ENCODE measurements at places on chromosomes 11 and 22.

DNA sequence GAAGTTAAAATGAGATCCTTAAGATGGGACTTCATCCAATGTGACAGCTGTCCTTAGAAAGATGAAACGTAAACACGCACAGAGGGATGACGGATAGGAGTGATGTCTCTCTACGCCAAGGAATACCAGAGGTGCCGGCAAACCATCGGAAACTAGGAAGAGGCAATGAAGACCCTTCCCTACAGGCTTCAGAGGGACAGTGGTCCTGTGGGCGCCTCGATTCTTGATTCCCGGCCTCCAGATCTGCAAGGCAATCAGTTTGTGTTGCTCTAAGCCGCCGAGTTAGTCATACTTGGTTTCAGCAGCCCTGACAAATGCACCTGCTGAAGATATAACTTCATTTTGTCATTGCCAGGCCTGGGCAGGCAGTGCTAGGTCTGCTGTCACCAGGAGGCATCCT is 1455.1 kb downstream of the TBC1D22A start:
- DNase-seq = no peak

- DNase-seq = no peak
Observed at GRCh38 chr11:117313828-117314768, 2.0 kb downstream of the BACE1 start.

- no peak for DNase-seq
Observed at GRCh38 chr11:17452668-17453067, 24.0 kb downstream of the ABCC8 start.

GRCh38 chr11:64647019-64647779 is 56.2 kb downstream of the SLC22A12 start:
- DNase-seq = no peak

DNA sequence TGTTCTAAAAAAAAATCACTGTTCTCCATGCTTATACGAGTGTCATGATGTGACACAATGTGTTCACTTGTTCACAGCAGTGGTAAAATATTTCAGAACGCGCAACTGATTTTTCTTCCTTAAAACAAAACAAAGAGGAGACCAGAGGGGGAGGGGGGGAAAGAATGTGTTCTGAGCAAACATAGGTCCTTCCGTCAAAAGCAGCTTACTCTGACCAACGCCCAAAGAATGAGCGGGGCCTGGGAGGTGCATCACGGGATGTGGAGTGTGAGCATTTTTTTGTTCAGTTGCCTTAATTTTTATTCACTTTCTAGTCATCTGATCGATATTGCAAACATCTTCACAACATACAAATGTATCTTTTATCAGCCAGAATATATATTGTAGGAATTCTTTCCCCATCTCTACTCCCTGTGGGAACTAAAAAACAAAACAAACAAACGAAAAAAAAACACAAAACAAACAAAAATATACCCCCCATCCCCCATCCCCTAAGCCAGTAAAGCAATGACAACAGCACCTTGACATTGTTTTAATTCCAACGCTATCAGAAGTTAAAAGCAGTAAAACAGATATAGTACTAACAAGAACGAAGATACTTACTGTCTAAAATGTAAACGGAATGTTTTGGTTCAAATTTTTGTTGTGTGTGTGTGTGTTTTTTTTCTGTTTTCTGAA is 43.3 kb downstream of the BDNF start:
- no peak for DNase-seq

GRCh38 chr11:103877221-103877620 is 159.2 kb upstream of the DDI1 start:
- DNase-seq = no peak

- peak; percentile 13 for DNase-seq
Observed at GRCh38 chr11:64970731-64971151, 1.2 kb downstream of the MAJIN start.

DNA sequence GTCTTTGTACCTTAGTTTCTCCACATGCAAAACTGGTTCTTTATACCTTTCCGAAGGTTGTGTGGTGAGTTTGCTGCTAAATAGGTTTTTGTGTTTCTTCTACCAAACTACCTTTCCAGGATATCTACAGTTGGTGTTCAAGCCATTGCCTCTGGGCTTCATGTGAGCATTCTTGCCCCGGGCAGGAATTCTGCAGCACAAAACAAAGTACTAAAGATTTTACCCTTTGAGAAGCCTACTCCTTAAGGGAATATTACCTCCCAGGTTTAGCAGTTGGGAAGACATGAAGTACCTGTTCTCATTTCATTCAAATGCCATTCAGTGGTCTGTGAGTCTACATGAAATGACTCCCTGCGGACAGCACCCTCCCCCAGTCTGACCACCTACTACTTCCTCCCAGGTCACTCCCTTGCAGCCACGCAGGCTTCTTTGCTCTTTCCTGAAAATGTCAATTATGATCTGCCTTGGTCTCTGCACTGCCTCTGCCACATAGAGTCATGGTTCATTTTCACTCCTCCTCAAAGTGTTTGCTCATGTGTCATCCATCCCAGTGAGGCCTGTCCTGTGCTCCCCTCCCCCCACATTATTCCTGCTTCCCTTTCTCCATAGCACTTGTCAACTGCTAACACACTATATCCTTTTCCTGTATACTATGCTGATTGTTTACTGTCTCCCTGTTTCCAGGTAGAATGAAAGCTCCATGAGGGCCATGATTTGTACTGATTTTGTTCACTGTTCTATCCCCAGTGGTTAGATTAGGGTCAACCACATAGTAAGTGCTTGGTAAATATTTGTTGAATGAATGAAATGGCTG is 36.9 kb downstream of the PACS1 start:
- no peak for DNase-seq

DNA sequence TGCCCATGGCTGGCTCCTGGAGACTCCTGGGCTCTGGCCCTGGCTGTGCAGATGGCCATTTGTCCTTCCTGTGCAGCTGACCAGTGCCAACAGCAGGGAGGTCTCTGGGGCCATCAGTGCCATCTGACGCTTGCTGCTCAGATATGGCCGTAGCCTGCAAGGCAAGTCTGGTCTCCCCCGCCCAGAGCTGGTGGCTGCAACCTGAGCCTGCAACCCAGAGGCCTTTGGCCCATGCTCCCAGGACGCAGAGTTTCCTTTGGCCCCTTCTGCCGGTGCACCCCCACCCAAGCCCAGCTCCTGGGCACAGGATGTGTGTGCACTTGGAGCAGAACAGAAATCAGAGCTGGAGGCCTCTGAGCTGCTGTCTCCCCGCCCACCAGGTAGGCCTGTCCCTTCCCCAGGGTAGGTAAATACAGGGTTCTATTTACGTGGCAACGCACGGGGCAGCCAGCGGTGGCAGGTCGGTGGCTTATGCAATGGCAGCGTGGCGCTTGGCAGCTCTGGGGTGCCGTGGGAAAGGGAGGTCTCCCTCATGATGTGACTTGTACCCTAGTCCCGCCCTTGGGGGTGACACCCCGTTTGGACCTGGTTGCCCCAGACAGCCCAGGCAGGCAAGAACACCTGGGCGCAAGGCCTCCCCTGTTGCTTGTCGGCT is 21.0 kb upstream of the MYEOV start:
- DNase-seq = no peak

DNA sequence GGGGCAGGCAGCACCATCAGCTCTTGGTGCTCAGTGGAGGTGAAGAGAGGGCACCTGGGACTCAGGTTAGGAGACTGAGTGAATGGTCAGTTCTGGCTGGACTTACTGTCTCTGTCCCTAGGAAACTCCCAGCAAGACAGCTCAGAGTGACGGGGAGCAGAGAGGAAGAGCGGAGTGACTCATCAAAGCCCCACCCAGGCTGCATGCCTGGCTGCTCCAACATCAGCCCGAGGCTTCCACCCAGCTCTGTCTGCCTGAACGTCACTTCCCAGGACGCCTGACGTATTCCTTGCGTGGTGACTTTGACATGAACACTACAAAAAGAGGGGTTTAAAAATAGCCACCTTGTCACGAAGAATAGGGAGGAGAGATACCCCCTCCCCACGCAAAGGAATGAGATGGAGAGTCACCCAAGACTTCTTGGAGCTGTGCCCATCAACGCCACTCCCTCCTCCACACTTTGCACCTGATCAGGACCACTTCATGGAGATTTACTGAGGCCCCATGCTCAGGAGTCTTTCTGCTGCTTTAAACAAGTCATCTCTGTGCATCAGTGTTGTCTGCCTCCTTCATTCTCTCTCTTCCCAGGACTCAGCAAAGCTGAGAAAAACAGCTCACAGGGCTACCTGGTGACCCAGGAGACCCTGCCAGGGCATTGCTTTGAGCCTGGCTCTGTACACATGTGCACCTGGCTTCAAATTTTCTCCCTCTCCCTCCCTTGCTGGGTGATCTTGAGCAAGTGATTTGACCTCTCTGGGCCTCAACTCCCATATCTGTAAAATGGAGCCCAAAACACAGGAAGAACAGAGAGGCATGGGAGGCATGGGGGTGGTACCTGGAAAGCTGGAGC is 83.1 kb downstream of the MN1 start:
- no peak for DNase-seq

GRCh38 chr11:111632516-111633220 is 30.4 kb downstream of the SIK2 start:
- no peak for DNase-seq

- no peak for DNase-seq
Observed at GRCh38 chr11:134020598-134020997, 48.3 kb upstream of the JAM3 start.

DNA sequence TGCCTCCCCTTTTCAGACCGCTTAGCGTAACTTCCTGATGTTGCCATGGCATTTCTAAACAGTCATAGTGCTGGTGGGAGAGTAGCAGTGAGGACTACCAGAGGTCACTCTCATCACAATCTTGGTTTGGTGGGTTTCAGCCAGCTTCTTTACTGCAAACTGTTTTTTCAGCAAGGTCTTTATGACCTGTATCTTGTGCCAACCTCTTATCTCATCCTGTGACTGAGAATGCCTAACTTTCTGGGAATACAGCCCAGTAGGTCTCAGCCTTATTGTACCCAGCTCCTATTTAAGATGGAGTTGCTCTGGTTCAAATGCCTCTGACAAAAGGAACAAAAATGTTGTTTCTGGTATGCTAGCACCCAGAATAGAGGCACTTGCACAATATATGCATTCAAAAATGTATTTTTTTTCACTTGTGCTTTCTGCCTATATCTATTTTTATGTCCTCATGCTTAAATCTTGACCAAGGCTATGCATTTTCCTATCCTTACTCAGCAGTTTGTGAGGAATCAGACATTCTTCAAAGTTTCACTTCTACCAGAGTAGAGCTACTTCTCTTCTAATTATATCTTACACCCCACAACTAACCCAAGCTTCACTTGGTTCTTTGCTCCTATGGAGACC is 16.1 kb upstream of the OR51M1 start:
- no peak for DNase-seq

GRCh38 chr11:92477686-92478085 is 253.1 kb downstream of the FAT3 start:
- no peak for DNase-seq

DNA sequence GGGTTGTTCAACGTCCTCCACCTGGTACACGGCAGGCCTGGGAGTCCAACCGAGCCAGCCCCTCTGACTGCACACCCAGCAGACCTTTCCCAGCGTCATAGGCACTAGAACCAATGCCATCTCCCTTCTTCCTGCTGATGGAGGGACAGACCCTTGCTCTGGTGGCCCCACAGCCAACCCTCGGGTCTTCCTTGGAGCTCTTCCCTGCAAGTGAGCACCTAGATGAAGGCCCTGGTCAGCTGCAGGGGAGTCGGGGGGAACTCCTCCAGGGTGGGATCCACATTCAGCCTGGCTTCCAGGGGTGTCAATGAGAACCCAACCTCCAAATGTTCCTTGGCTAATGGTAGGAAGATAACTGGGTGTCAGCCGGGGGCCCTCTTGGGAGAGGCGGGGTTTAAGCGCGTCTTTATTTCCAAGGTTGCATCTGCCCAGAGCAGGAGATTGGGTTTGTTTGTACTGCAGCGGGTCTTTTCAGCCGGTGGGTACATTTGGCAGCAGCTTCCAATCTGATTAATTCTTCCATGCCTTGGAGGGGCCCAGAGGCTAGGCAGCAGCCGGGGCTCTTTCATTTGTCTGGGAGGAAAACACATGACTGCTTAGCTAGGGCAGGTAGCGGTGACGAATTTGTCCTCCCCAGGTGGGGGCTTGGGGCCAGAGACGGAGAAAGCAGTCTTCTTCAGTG is 56.0 kb upstream of the SHISAL1 start:
- no peak for DNase-seq

GRCh38 chr11:102592634-102593581 is 32.2 kb downstream of the MMP20 start:
- no peak for DNase-seq

- no peak for DNase-seq
Observed at GRCh38 chr22:26162926-26163325, 6.3 kb upstream of the SEZ6L start.

GRCh38 chr11:120747850-120748814 is 236.6 kb downstream of the GRIK4 start:
- DNase-seq = no peak

GRCh38 chr22:30566125-30566524 is 8.3 kb downstream of the GAL3ST1 start:
- no peak for DNase-seq

Measured in stimulated activated CD4-positive, alpha-beta T cell treated with anti-CD3 and anti-CD28 coated beads, Interleukin-1b, Interleukin-23, amount 100 ng/mL, for 24 hours (primary cell).